Placental epithelial cell (primary cell): ENCODE measurements at places on chromosomes 16 and 17. TPM values are rescaled to one million over a fixed set of nuclear protein-coding genes. Genes with fewer than 3 reads are reported as not detected.

Gene CLEC10A
- total RNA-seq = not detected in 2 replicates

Gene WNK4
- 0.33 and 0.39 TPM in 2 replicates for total RNA-seq

Gene PHOSPHO1
- total RNA-seq = not detected in 2 replicates

Gene ZP2
- total RNA-seq = not detected in 2 replicates

Gene RHOT2
- 53.0 and 62.8 TPM in 2 replicates for total RNA-seq

Gene ST6GALNAC2
- 8.6 and 20.8 TPM in 2 replicates for total RNA-seq

Gene GPR139
- total RNA-seq = not detected in 2 replicates

Gene BCAS3
- total RNA-seq = 23.4 and 89.5 TPM in 2 replicates

Gene ABCC6
- 0.79 TPM in 1 of 2 replicates, not detected in the other for total RNA-seq

Gene ADGRG1
- 14.1 and 25.1 TPM in 2 replicates for total RNA-seq

Gene PRAC2
- not detected in 2 replicates for total RNA-seq

Gene CCDC200
- total RNA-seq = not detected in 2 replicates

Gene QRICH2
- 3.8 and 12.2 TPM in 2 replicates for total RNA-seq

Gene CTRL
- 0.65 and 0.79 TPM in 2 replicates for total RNA-seq

Gene ZNF267
- 14.5 and 21.3 TPM in 2 replicates for total RNA-seq

Gene P2RX5
- total RNA-seq = not detected in 2 replicates

Gene LGALS9B
- total RNA-seq = not detected in 2 replicates

Gene CACNB1
- total RNA-seq = 2.0 and 2.8 TPM in 2 replicates

Gene ABCA9
- total RNA-seq = 0.39 TPM in 1 of 2 replicates, not detected in the other

Gene CNGB1
- total RNA-seq = under 0.01 TPM in 1 of 2 replicates, not detected in the other

Gene PIK3R5
- not detected in 2 replicates for total RNA-seq
